ENCODE measurements at places on chromosomes 11 and 22.

DNA sequence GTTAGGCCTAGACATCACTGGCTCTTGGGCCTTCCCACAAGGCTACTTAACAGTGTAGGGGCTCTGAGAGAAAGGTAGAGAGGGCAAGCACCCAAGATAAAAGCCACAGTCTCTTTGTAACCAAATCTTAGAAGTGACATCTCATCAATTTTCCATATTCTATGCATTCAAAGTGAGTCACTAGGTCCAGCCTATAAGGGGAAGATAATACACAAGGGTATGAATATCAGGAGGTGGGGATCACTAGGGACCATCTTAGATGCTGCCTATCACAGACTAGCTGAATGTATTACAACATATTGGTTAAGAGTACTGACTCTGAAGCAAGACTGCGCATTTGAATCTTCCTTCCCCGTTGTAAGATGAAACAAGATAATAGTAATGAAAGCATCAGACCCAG lies 144.1 kb downstream of the RBFOX2 start:
- no peak for DNase-seq

DNA sequence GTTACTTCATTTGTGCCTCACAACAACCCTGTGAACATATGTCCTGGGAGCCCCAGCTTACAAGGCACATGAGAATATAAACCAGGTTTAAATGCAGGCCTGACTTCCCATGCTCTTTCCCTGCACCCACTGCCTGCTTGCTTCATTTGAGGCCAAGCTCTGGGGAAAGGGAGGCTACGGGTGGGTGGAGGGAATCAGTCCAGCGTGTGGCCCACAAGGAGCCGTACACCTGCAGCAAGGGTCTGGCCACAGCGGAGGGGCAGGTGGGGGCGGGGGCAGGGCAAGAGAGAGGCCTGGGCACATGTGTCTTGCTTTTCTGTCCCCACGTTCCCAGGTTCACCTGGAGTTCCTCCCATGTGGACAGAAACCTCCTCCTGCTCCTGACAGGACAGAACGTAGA lies 26.2 kb downstream of the FAM83F start:
- no peak for DNase-seq

- DNase-seq: no peak
Measured at GRCh38 chr11:124670732-124671131, 2.8 kb downstream of the SIAE start.

DNA sequence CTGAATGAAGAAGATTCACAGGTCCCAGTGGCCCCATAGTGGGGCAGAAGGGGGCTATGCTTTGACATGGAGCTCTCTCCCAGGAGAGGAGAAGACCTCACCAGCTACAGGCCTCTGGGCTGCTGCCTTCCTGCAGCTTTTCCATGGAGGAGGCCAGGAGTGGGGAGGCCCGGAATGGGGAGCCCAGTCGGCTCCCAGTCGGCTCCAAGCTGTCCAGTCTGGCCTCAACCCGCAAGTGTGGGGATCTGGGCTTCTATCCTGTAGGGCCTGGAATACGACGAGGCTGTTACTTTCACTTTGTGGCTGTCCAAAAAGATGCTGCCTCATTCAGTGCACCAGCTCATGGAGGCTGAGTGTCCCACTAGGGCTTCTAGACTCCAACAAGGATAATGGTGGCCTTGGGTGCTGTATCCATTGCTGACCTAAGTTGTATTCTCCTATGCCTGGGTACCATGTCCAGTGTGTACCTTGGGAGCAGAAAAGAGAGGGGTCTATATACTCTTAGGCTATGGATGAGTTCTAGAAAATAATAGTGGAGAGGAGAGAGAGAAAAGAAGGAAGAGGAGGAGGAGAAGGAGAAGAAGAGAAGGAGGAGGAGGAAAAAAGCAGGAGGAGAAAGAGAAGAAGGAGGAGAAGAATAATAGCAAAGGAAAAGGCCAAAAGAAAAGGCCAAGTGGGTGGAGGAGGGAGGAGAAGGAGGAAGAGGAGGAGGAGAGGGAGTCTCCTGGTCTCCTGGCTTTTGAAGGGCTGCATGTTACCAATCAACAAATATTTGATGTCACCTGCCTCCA lies 1.1 kb downstream of the MYO18B start:
- DNase-seq: no peak

DNA sequence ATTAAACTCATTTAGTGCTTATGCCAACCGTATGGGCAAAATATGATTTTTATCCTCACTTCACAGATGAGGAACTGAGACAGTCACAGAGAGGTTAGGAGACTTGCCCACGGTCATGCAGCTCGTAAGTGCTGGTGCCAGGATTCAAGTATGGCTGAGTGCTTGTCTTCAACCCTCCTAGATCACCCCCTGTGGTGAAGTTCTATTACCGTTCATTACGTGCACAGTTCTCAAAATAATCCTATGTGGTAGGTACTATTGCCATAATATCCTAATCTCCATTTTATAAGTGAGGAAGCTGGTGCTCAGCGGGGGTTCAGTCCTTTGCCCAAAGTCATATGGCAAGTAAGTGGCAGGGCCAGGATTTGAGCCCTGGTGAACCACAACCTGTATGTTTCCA lies 1.5 kb downstream of the MIEF1 start:
- DNase-seq: no peak

DNA sequence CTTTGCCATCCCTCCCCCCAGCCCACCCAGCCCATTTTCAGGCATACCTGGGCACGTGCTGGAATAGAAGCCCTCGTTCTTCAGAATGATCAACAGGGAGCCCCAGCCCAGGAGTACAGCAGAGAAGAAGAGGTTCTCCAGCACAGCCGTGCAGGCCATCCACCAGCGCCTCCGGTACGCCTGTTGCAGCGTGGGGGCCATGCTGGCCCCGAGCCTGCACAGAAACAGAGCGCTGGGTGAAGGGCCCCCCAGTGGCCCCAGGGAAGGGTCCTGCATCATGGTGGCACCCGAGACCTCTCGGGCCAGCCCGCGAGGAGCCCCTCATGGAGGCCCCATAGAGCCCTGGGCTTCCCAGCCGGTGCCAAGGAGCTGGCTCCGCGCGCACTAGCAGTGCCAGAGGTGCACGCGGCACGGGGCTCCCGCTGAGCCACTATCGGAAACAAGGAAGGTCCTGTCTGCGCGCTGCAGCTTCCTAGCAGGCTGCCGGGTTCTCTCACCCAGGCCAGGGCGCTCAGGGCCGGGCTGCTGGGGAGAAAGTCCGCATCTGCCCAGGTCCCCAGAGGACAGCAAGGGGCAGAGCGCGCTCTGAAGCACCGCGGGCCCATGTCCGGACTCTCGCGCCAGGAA lies 1.5 kb downstream of the SLC43A1 start:
- DNase-seq: no peak

DNA sequence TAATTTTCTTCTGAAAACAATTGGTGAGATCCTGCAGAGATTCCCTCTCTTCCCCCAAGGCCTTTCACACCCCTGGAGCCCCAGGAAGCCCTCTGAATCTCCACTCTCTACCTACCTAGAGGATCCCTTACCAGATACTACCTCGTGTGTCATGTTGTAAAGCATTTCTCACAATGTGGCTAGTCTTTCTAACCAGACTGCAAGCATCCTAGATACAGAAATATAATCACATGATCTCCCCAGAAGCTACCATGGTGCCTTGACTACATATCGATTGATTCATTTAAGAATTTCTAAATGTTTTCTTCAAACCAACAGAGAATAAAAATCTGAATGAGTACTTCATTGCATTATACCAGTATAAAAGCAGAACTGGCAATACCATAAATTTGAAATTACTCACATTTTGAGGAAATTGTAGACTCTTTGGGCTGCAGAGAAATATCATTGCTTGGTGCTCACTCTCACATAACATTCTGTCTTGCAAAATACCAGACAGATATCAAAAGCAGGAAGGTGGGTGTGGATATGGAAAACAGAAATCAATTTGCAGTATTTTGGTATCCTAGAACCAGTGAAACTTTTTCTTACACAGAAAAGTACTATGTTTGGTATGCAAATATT lies 113.5 kb downstream of the MAML2 start:
- DNase-seq: no peak

DNA sequence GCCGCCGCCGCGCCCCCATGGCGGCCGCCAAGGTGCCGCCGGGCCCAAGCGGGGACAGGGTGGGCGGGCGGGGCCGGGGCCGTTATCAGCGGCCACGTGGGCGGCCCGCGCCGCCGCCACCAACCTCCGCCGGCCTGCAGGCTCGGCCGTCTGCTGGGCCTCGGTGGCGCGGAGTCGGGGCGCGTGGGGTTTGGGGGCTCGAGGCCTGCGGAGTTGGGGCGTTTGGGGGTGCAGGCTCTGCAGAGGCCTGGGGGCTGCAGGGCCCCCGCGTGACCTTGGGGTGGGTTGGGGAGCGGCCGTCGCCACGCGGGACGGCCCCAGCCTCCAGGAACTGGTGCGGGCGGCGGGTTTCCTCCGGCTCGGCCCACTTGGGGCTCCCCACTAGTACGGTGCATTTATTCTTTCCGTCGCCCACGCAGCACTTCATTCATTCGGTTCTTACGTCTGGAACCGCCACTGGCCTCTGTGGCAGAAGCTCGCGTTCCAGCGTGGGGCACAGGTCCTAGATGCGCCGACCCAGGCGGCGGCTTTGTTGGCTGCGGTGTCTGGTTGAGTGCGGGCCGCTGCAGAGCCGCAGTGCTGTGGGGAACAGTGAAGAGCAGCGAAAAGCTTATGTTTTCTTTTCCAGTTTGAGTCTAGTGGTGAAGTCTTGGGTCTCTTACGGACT lies 740 bp upstream of the TRMT2A start:
- peak; percentile 55 for DNase-seq

DNA sequence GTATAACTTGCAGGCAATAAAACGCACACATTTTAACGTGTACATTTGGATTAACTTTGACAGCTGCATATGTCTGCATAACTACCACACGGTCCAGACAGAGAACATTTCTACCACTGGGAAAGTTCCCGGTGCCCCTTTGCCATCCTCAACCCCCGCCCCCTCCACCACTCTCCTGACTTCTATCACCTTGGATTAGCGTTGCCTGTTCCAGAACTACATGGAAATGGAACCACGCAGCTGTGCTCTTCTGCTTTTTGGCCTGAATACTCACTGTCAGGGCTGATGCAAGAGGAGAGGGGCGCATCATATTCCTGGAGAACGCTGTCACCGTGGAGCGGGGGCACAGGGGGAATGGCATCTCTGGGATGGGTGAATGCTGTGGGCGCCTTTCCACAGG lies 62.1 kb downstream of the LRP5 start:
- no peak for DNase-seq

DNA sequence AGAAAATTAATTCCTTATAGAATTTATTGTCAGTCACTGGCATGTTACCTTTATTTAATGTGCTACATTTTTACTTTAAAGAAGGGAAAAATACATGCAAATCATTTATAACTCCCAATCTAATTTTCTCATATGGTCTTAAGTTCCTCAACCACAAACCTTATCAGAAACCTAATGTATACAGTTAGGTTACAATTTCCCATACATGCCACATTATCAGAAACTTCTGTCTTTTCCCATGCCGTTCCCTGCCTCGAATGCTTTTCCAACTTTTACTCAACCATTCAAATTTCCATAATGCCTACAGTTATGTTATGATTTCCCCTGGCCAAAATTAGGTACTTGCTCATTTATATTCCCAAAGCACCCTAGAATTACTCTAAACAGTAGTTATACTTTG lies 13.5 kb downstream of the RSF1 start:
- no peak for DNase-seq

DNA sequence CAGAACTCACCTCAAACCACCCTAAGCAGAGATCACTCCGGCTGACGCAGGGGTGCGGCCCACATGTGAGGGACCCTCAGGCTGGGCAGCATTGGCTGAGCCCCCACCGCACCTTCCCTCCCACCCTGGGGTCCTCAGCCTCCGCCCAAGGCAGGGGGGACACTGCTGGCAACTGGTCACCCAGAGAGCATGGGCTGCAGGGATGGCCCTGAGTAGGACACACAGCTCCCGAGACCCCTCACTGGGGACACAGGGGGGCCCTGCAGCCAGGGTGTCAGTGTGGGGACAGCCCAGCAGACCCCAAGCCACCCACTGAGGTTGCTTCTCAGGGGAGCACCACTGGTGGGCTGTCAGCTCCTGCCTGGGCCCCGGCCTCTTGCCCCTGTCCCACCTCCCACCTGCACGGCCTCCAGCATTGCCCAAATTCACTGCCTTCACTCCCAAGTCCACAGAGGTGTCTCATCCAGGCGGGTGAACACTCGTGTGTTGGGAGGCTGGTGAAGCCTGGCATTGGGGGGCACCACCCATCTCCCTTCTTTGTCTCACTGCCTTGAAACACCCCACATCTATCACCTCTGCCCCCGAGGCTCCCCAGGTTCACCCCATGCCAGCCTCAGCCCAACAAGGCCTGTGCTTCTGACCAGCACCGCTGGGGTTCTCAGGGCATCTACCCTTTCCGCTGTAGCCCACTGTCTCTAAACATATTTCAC lies 4.7 kb downstream of the C11orf21 start:
- no peak for DNase-seq

DNA sequence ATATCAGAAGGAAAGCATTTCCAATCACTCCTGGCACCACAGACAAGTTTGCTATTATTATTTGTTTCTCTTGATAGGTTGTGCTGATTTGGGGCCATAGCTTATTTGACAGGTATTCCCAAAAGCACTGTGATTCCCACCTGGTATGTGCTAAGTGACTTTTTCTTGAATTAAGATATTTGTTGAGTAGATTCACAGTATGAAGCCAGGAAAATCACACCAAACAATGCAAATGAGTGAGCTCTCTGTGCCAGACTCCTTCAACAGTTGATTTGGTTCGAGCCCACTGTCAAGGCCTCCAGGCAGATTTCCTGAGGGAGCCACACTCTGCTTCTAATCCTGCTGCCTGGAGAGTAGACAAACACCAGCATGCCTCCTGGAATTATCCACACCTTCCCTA lies 253.0 kb upstream of the POU2AF2 start:
- DNase-seq: no peak

GRCh38 chr11:120863359-120863758 lies 160.5 kb upstream of the TBCEL start:
- no peak for DNase-seq

- DNase-seq: no peak
Measured at GRCh38 chr11:134126217-134126822, 57.4 kb downstream of the JAM3 start.

DNA sequence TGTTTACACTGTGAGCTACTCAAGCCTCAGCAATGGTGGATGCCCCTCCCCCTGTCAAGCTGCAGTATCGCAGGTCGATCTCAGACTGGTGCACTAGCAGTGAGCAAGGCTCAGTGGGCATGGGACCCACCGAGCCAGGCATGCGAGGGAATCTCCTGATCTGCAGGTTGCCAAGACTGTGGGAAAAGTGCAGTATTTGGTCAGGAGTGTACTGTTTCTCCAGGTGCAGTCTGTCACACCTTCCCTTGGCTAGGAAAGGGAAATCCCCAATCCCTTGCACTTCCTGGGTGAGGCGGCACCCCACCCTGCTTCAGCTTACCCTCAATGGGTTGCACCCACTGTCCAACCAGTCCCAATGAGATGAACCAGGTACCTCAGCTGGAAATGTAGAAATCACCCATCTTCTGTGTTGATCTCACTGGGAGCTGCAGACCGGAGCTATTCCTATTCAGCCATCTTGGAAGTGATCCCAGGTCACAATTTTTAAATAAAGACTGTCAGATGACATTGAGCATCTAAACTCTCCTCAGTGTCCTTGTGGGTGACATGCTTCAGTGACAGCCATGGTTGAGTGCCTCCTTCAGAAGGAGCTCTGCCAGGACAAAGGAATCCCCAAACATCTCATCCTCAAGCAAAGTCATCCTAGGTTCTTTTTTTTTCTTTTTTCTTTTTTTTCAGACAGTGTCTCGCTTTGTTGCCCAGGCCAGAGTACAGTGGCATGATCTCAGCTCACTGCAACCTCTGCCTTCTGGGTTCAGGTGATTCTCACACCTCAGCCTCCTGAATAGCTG lies 10.8 kb downstream of the SLC22A24 start:
- DNase-seq: no peak

GRCh38 chr11:105790840-105791239 lies 181.0 kb downstream of the GRIA4 start:
- no peak for DNase-seq

GRCh38 chr11:2752204-2752770 lies 52.5 kb upstream of the KCNQ1OT1 start:
- no peak for DNase-seq
